ENCODE measurements at places on chromosomes 7 and 10. TPM values are rescaled to one million over a fixed set of nuclear protein-coding genes. Genes with fewer than 3 reads are reported as not detected.

The CCDC136 gene
- total RNA-seq, result 4.8 TPM

The NODAL gene
- total RNA-seq, result not detected

The COL26A1 gene
- not detected for total RNA-seq

The GTF2IRD2 gene
- 13.1 TPM for total RNA-seq

The SRRM3 gene
- not detected for total RNA-seq

The NOS3 gene
- total RNA-seq, result 1.1 TPM

The GPER1 gene
- 0.11 TPM for total RNA-seq

The PRF1 gene
- total RNA-seq, result 56.4 TPM

The RELN gene
- total RNA-seq, result not detected

The PPP1R9A gene
- 0.11 TPM for total RNA-seq

The RNF32 gene
- 0.46 TPM for total RNA-seq

The CALHM1 gene
- total RNA-seq, result not detected

The ZNF655 gene
- 177 TPM for total RNA-seq

The ZNF783 gene
- total RNA-seq, result 27.3 TPM

The MRC1 gene
- not detected for total RNA-seq

The DRGX gene
- not detected for total RNA-seq

The HOXA3 gene
- not detected for total RNA-seq

DNA sequence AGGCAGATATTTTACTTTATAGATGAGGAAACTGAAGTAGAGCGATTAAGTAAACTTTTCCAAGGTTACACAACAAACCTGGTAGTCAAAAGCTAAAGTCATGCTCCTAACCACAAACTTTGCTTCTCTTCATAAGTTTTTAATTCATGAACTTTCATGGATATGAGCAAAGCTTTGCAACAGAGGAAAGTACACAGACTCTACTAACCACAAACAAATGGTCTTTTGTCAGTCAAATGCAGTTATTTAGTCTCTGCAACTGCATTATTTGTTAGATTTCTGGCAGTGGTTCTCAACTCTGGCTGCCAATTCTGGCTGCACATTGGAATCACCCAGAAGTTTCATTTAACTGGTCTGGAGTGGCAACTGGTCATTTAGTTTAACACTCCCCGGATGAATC lies 140.6 kb upstream of the TMEM168 start:
- DNase-seq, result peak; percentile 9

DNA sequence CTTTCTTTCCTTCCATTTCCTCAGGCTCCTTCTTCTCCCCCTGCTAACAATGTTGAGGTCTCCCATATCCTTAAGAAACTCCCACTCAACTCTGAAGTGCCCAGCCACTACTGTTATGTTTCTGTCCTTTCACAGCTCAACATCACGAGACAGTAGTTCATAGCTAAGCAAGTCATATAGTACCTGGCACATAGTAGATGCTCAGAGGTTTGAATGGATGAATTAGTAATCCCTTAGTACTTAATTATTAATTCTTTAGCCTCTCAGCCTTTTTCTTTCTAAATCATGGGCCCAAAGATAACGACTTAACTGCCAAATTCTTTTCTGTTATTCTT lies 22.6 kb downstream of the CSGALNACT2 start:
- DNase-seq, result no peak

GRCh38 chr7:47698386-47698785 lies 116.5 kb upstream of the TNS3 start:
- no peak for DNase-seq

GRCh38 chr10:18044976-18045720 lies 93.4 kb downstream of the SLC39A12 start:
- no peak for DNase-seq

GRCh38 chr10:71285180-71285545 lies 33.9 kb upstream of the SLC29A3 start:
- peak; percentile 13 for DNase-seq

DNA sequence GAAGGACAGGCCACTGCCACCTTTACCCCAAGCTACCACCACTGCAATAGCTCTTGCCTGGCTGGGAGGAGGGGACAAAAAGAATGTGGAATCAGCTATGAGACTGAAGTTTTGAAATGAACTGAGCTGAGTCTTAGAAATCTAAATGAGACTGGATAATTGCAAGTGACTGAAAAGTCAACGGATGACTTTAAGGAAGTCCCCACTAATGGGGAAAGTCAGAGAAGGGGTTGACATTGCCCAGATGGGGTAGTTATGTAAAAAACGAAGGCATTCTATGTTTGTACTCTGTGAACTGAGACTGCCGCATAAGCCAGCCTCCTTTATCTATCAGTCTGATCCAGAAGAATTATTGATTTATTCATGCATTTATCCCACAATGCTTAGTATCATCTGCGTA lies 67.2 kb downstream of the RBM20 start:
- DNase-seq, result no peak

DNA sequence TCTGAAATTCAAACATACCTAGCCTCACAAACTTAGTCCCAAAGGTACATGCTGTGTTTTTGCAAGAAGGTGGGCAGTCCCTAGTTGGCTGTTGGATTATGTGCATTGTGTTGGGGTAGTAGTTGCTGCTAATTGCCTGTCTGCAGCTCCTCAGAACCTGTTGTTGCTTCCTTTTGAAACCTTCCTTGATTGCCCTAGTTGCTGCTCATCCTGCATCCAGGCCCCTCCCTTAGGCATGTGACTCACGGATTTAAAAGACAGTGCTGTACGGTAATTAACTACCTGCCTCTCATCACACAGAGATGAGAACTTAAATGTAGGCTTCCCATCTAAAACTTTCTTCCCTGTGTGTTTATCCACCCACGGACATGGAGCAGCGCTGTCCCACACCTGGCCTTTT lies 67.7 kb downstream of the BMPR1A start:
- no peak for DNase-seq

DNA sequence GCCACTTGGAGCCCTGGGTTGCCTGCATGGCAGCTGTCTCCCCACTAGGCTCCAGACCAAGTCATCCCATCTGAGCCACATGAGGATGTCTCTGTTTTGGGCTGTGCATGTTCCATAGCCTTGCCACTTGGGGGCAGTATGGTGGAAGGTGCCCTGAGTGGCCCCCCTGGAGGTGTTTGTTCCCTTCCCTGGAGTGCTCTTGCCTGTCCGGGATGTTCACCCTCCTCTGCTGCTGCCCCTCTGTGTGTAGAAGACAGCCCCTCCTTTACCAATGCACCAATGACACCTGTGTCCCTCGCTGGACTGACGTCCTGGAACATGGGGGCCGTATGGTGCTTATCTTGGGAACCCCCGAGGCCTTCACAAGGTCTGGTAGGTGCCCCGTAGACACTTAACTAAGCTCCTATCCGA lies 100.2 kb downstream of the ACTR3B start:
- no peak for DNase-seq

- DNase-seq, result no peak
Observed at GRCh38 chr7:112162142-112162766, 43.9 kb downstream of the DOCK4 start.

GRCh38 chr10:96360766-96361165 lies 2.0 kb upstream of the OPALIN start:
- DNase-seq, result no peak

GRCh38 chr10:57017356-57018037 lies 656.4 kb upstream of the ZWINT start:
- no peak for DNase-seq

GRCh38 chr10:12590675-12591659 lies 241.6 kb downstream of the CAMK1D start:
- DNase-seq, result no peak

DNA sequence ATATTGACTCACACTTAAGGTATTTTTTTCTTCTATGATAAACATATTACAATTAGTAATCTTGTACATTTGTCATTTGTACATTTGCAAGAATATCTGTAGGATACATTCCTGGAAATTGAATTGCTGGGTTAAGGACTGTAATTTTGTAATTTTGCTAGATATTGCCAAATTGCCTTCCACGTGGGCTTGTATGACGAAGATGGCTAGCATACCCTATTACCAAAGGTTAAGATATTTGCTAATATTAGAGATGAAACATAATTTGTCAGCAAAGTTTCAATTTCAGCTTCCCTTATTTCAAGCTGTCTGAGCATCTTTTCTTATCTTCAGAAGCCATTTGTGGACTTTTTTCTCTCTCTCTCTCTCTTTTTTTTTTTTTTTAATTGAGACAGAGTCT lies 1.0 kb upstream of the LYZL2 start:
- no peak for DNase-seq

DNA sequence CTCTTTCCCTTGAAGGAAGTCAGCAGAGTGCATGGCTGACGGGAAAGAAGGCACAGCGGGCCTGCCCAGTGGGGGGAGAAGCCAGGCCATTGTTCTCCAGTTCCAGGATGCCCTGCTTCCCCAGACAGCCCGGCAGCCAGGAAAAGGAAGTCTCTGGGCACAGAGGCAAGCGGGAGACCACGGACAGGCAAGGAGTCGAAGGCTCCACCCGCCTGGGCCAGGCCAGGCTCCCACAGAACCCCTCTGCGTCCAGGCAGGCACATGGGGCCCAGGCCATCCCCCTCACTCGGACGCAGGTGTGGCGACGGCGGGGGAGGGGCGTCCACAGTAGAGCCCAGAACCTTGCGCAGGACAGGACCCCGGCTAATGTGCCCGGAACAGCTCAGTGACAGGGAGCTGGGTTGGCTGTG lies 8.7 kb downstream of the GPR146 start:
- no peak for DNase-seq

DNA sequence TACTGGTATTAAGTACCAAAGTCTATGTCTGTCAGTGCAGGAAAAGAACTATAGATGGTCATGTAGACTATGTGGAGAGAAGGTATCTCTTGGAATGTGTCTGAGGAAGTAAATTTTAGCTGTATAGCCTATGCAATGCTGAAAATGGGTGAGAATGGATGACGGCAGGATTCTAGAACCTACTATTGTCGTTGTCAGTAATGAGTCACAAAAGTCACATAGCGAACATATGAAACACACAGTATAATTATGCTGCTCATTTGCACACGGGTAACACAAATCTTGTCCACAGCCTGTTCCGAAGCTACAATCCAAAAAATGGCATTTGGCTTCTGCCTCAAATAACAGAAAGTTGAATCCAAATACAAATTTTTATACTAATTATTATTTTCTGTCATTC lies 33.6 kb upstream of the KMT2E start:
- no peak for DNase-seq

DNA sequence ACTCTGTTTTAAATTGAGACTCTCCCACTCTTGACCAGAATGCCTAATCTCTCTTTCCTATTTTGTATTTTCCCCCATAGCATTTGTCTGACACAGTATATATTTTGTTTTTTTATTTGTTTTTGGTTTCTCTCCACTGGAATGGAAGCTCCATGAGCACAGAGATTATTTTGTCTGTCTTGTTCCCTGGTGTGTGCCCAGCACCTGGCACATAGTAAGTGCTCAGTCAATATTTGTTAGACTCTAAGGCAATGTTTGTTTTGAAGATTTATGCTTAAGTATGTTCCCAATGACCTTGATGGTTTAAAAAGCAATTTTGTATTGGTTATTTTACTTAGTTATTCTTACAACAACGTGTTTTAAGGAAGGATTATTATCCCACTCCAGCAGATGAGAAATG lies 201.8 kb downstream of the DYNC1I1 start:
- no peak for DNase-seq

GRCh38 chr7:124790645-124791044 lies 25.1 kb upstream of the GPR37 start:
- DNase-seq, result no peak

DNA sequence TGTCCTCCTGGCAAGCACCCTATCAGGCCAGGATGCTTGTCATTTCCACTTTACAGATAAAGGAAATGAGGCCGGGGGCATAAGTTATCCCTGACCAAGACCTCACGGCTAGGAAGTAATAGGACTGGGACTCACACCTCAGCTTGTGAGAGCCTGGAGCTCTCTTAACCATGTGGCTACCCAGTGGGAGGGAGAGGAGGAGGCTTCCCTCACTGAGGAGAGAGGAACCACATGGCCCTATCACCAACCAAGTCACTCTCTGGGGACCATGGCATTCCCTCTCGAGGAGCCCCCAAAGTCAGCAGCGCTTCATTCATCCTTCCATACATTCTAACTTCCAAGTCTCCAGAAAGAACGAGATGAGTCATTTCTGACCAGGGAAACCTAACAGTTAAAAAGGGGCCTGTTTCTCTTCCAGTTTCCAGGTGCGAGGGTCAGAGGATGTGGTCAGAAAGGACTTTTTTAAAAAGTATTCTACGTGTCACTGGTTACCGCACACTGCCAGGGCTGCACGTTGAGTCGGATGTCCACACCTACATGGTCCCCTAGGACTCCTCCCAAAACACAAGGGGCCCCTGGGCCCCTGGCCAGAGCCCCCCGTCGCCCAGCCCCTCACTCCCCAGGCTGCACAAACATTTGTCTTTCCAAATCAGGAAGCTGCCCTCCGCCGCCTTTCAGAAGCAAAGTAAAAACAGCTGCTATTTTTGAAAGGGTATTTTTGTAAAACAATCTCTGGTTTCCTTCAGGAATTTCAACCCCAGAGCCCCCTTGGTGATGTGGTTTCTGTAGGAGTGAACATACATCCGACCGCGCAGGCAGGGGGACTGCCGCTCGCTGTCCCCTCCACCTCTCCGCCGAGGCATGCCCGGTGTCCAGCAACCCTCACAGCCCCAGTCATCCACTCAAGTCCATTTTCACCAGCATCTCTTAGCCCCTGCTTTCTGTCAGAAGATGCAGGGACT lies 128.2 kb upstream of the CHST15 start:
- no peak for DNase-seq

- no peak for DNase-seq
Observed at GRCh38 chr10:62657244-62657835, 147.2 kb upstream of the ADO start.

GRCh38 chr7:35380739-35381224 lies 126.9 kb upstream of the TBX20 start:
- no peak for DNase-seq

DNA sequence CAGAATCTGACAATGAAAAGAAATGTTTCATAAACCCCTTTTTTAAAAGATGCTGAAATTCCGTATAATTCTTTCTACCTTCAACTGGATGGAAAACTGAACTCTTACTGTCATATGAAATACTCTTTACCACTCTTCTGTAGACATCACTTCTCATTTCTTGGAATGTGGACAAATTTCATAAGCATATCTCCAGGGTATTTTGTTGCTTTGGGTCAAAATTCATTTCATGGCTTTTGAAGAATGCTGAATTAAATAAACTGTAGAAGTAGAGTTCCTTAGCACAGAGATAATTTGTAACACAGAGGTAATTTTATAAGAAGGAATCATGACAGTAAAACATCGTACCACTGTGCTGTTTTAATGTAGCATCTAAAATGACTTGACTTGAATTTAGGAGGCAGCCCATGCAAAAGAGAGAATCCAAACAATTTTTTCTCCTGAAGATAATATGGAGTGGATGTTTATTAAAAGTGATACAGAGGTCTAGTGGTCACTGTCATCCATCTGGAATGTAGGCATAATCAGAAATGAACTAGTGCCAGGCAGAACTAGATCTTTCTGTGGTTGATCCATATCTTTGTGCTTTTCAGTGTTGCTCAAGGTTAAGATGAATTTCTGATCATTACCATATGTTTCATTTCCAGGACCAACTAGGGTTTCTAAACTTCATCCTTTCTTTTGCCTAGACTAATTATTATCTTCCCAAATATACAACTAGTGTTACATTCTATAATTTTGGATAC lies 492.0 kb downstream of the KIF20B start:
- DNase-seq, result no peak

Data from CD8-positive, alpha-beta T cell (primary cell).